ENCODE measurements at places on chromosomes 5 and 9.

GRCh38 chr5:154467655-154468354 is 10.2 kb downstream of the HAND1 start:
- peak; percentile 91 for DNase-seq

DNA sequence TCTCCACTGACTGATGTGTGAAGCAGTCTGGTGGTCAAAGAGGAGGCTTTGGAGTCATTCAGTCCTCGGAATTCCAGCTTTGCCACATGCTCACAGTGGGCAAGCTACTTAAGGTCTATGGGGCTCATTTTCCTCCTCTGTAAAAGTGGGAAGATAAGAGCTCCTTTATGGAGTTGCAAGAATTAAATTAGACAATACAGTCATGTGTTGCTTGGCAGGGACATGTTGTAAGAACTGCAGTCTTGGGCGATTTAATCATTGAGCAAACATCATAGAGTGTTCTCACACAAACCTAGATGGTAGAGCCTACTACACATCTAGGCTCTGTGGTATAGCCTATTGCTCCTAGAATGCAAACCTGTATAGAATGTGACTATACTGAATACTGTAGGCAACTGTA is 253.9 kb downstream of the SH3GL2 start:
- DNase-seq, result no peak

GRCh38 chr5:62315376-62316175 is 9.6 kb downstream of the KIF2A start:
- DNase-seq, result no peak

GRCh38 chr9:134366223-134367031 is 40.2 kb downstream of the RXRA start:
- DNase-seq, result no peak

GRCh38 chr9:137502008-137502911 is 43.1 kb upstream of the NSMF start:
- no peak for DNase-seq

GRCh38 chr5:98470747-98471146 is 302.7 kb upstream of the RGMB start:
- no peak for DNase-seq

DNA sequence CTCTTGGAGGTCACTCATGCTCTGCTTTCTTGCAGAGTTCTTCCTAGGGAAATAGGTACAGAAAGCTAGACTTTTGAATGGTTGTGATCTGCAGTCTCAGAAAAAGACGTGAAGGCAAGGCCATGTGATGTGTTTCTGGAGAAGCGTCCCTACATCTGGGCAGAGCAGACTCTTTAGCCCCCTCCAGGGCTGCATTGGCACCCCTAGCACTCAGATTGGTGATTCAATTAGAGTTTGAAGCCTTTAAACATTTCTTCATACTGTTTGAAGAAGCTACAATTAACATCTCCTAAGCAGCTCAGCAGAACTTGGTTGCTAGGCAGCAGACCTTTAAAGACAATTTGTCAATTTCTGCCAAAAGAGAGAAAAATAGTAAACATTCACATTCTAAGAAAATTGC is 21.6 kb downstream of the JADE2 start:
- no peak for DNase-seq

DNA sequence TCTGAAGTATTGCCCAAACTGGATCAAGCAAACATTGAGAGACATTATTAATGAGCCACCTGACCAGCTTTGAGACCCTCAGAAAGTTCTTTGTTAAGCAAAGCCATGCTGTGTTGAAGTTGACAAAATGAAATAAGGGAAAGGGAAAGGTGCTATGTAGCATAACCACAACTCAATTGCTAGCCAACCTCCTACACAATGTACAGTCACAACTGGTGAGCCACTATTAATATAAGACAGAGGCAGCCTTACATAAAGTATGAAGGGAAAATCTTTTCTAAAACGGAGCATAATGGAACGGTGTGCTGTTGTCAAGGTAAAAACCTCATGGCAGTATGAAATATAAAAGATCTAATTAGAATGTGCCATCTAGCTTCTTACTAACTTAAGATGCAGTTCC is 375.8 kb upstream of the ST8SIA4 start:
- no peak for DNase-seq

GRCh38 chr5:148986636-148987035 is 76.2 kb downstream of the SH3TC2 start:
- no peak for DNase-seq

DNA sequence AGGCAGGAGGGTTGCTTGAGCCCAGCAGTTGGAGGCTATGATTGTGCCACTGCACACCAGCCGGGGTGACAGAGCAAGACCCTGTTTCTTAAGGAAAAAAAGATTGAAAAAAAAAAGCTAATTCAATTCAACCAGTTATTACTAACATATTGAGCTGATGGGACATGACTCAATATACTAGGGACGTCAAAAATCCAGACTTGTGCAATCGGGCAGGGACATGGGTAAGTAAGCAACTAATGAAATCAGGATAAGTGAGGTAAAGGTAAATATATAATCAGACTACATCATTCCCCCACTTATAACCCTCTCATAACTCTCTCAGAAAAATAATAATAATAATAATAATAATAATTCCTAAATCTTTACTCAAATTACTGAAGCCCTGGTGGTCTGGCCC is 975 bp upstream of the HAVCR1 start:
- DNase-seq, result no peak

- no peak for DNase-seq
Observed at GRCh38 chr5:52988335-52989024, 672 bp upstream of the ITGA2 start.

DNA sequence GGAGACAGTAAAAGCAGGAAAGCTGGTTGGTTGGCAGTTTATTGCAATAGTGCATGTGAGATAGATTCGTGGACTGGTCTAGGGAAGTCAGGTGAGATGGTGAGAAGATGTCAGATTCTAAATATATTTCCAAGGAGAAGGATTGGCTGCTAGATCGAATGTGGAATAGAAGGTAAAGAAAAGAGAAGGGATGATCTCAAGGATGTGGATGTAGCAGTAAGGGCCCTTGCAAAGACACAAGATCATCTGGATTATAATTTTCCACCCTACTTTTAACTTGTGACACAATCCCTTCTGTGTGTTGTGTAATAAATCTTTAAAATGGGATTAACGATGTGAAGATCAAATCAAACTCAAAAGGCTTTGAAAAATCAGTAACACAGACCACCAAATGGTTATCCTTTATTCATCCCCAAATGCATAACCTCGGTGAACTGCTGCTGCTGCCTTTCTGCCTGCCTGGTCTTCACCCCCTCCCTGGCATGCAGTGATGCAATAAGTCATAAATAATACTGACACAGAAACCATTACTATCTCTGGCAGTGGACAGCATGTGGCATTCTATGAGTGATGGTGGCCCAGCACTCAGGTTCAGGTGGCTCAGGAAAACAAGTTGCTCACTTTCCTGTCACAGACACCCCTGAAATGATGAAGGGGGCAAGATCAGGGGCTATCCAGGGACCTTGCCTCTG is 178.4 kb downstream of the FAM114A2 start:
- DNase-seq, result peak; percentile 24

GRCh38 chr5:151825445-151825844 is 53.7 kb downstream of the G3BP1 start:
- peak; percentile 69 for DNase-seq

DNA sequence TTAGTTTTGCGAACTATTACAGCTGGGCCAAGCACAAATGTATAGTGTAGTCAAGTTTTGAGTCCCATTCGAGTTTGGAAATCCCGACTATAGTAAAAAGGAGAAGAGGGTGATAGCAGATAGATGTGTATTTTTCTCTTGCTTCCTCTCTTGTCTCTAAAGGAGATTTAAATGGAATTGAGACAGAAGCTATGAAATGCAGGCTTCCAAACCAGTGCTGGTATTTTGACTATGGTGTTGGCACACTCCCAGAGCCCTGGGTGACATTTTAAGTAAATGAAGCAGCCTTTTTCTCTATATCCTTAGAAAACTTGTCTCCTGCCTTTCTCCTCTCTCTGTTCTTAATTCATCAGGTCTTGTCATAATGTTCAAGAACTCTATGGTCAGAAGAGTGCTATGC is 17.7 kb upstream of the AUH start:
- no peak for DNase-seq

GRCh38 chr5:144198386-144198785 is 27.7 kb downstream of the KCTD16 start:
- no peak for DNase-seq

DNA sequence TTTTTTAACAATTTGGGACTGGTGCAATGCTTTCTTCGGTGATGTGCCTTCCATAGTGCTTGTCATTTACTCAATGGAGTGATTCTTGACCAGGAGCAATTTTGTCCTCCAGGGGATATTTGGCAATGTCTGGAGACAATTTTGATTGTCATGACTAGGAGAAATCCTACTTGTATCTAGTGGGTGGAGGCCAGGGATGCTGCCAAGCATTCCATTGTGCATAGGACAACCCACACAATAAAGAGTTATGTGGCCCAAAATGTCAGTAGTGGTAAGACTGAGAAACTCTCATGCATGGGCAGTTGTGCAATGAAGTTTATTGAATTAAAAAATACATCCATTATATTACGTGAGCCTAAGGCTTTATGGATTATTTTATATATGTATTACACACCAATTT is 70.5 kb downstream of the FOCAD start:
- no peak for DNase-seq

DNA sequence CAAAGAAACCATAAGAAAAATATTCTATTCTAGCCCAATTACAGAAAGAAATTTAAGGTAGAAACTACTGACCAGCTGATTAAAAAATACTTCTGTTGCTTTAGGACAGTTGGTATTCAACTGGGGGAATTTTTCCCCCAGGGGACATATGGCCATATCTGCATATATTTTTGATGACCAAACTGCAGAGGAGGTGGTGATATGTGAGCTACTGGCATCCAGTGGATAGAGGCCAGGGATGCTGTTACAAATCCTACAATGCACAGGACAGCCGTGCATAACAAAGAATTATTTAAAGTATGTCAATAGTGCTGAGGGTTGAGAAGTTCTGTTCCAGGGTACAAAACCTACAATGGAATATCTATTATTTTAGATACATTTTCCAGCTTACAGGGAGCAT is 24.0 kb downstream of the ZFR start:
- DNase-seq, result no peak

DNA sequence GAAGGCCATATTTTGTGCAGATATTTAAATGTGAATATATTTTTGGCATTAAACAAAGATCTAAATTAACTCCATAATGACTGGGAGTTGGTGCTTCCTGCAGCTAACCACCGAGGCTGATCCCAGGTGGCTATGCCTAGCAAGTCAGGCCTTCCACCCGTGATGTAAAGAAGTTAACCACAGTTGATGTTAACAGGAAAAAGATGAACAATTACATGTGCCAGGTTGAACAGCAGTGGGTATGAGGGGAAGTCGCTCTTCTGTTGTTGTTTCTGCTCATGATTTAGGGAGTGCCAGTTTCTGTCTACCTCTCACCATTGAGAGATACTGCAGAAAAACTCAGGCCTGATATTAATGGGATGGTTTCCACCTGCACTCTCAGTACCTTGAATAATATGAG is 334.3 kb downstream of the EBF1 start:
- DNase-seq, result no peak

- DNase-seq, result no peak
Observed at GRCh38 chr5:56688402-56688801, 126.9 kb upstream of the MAP3K1 start.

GRCh38 chr5:173114536-173114935 is 29.8 kb upstream of the BNIP1 start:
- DNase-seq, result no peak

- peak; percentile 60 for DNase-seq
Observed at GRCh38 chr5:73303148-73304079, 130.4 kb downstream of the TMEM174 start.

DNA sequence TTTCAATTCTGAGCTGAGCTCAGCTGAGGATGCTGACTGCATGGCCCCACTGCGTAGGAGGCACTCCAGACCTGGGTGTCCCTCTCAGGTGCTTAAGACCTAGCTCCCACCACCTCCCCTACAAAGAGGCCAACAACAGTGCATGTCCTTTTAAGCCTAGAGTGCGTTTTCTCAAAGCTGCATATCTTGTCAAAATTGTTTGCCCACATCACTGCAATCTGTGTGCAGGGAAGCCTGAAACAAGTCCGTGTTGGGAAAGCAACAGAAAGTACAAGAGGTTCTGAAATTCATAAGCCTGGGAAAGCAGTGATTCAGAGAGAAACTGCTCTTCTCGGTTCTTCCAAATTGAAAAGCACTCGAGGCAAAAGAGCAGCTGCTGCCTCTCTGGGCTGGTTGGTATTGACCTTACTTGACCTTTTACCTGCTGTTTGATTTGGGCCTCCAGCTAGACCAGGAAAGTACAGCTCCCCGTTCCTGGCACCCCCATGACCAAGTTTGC is 238.4 kb downstream of the NR2F1-AS1 start:
- no peak for DNase-seq

- DNase-seq, result no peak
Observed at GRCh38 chr5:57119031-57119430, 54.8 kb upstream of the GPBP1 start.

DNA sequence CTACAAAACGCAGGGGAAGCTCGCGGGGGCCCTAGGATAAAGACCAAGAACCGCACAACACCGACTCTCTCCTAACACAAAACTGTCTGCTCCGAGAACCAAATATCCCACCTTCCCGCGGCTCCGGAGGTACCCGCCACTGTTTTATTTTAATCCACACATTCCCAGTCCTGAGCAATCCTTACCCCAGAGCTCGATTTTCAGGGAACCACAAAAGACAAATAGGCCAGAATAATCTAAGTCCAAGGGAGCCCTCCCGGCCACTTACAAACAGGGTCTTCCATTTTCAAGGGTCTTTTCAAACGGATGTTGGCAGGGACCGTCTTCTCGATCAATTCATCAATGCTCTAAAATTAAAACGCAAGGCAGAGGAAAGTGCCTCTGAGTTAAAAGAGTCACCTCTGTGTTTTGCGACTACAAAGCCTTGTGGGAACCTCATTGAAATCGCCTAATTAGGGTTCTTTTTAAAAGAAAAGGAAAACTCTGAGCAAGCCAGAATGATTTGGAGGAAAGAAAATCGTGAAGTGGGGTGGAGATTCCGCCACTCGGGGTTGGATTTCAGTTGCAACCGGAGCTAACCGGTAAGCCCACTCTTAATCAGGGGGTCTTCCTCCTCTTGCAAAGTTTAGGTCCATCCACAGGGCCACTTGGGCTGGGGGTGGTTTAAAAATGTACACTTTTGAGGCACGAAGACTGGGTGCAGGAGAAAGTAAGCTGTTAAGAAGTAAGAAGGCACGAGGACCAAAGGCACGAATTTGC is 1.0 kb downstream of the GLDC start:
- no peak for DNase-seq

GRCh38 chr9:104903609-104904008 is 24.3 kb downstream of the ABCA1 start:
- no peak for DNase-seq

- DNase-seq, result no peak
Observed at GRCh38 chr5:74864823-74865222, 1.4 kb downstream of the FAM169A start.

DNA sequence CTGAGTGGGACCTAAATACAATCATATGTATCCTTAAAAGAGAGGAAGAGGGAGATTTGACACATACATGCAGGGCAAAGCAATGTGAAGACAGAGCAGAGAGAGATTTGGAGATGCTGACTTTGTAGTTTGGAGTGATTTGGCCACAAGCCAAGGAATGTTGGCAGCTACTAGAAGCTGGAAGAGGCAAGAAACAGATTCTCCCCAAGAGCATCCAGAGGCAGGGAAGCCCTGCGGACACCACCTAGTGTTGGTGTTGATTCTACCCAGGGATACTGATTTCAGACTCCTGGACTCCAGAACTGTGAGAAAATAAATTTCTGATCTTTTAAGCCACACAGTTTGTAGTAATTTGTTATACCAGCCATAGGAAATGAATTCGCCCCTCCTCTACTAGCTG is 64.9 kb upstream of the OSMR start:
- DNase-seq, result no peak

Measured in nephron progenitor cell (in vitro differentiated cells).